ENCODE measurements at places on chromosomes 2 and 18.
A peak's percentile ranks its signal among the peaks of the same experiment; 100 is the strongest.

DNA sequence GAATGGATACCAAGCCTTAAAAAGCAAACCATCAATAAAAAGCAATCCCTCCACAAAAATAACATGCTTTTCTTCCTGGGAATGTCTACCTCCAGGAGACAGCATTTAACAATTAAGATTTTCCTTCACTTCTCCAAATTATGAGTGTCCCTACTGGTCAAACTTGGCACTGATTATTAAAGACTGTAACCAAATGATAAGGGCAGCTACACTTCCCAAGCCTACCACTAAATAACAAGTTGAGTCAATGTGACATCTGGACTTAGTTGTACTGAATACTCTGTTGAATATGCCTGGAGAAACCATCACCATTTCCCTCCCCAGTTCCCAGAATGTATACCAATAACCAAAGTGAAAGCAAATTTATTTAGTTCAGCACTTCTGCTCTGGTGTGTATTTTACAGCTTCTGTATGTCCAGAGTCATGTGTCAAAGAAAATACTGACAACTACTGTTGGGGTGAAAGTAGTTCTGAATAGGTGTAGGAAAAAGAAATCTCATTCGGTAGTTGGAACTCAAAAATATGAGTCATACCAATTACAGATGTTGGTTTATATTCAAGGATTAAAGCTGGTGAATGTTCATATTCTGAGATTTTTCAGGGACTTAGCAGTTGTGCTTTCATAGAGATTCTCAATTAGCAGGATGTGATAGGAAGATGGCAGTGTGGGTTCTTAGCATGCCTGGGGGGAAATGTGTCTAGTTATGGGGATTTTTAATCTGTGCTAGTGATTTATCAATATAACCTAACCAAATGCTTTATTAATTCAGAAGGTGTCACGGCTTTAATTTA lies 1291.6 kb upstream of the GYPC start:
- no peak for ATAC-seq

DNA sequence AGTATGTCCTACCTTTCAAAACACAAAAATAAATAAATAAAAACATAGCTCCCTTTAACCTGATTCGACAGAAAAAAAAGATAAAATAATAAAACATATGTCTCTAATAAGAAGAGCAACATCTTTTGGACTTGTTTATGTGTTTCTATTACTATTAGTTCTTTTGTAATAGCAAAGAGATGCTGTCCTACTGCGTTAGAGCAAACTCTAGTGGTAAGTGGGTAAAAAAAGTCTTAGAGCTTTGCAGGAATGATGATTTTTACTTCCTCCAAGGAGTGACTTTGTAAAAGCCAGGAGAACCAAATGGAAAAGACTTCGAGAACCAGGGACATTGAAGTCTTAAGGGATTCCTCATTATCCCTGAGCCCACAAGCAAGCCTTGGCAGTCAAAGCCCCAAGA lies 450.1 kb downstream of the METTL4 start:
- no peak for ATAC-seq

- peak; percentile 60 for ATAC-seq
Observed at GRCh38 chr18:43596105-43596712, 318.9 kb upstream of the SYT4 start.

GRCh38 chr18:58716060-58716756 lies 44.9 kb downstream of the MALT1 start:
- no peak for ATAC-seq

All from esophagus mucosa (tissue), 1 donor.